GDM1 (cell line): ENCODE measurements at places on chromosomes 1 and 21.

- no peak for DNase-seq
Observed at GRCh38 chr1:168923521-168924136, 182.9 kb upstream of the ATP1B1 start.

GRCh38 chr1:40897513-40897912, 35.4 kb upstream of the CITED4 start:
- DNase-seq, result no peak

- no peak for DNase-seq
Observed at GRCh38 chr21:46154955-46155513, 345 bp downstream of the FTCD start.

GRCh38 chr1:54460351-54460750, 54.2 kb upstream of the SSBP3 start:
- DNase-seq, result no peak

DNA sequence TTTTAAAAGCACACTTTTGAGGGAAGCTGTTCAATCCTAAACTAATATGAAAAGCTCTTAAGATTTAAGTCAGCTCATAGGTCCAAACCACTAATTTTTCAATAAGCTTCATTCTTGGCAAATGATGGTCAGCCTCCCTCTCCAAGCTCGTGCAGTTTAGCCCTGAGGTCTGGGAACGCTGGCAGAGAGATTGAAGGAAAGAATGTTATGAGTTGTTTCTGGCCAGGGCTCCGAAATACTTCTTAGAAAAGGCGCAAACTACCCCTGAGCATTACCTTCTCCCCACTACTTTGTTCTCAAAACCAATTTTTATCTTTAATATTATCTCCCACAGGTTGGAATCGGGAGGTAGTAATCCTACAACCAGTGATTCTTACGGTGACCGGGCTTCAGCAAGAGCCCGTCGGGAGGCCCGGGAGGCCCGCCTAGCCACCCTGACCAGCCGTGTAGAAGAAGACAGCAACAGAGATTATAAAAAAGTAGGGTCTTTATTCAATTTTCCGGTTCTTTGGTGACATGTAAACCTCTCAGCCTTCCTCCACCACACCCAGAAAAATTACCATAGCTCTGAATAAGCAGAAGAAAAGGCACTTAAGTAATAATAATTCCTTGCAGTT, 147.7 kb downstream of the SYT2 start:
- no peak for DNase-seq

- DNase-seq, result no peak
Observed at GRCh38 chr21:46092026-46092764, 5.7 kb upstream of the COL6A2 start.

- no peak for DNase-seq
Observed at GRCh38 chr21:15222707-15223106, 157.9 kb upstream of the NRIP1 start.

DNA sequence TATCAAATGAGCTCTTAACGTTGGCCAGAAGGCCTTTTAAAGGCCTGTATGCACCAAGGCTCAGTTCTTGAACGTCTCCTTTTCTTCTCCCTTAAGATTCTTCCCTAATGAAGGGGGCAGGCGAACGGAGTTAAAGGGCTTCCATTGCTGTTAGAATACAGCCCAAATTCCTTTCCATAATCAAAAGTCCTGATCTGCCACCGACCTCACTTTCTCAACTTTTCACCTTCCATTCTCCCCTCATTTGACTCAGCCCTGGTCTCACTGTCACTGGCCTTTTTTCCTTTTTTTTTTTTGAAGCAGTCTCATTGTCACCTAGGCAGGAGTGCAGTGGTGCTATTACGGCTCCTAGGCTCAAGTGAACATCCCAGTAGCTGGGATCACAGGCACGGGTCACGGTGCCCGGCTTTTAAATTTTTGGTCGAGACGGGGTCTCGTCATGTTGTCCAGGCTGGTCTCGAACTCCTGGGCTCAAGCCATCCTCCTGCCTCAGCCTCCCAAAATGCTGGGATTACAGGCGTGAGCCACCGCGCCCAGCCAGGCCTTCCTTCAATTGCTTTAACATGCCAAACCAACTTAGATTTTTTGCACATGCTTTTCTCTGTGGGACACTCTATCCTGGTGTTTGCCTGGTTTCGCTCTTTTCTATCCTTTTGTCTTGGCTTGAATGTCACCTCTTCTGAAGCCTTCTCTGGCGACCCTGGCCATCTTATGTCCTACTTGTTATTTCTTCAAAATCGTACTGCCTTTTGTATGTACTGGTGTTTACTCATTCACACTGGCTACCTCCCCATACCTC, 612 bp upstream of the CMPK1 start:
- peak; percentile 40 for DNase-seq

DNA sequence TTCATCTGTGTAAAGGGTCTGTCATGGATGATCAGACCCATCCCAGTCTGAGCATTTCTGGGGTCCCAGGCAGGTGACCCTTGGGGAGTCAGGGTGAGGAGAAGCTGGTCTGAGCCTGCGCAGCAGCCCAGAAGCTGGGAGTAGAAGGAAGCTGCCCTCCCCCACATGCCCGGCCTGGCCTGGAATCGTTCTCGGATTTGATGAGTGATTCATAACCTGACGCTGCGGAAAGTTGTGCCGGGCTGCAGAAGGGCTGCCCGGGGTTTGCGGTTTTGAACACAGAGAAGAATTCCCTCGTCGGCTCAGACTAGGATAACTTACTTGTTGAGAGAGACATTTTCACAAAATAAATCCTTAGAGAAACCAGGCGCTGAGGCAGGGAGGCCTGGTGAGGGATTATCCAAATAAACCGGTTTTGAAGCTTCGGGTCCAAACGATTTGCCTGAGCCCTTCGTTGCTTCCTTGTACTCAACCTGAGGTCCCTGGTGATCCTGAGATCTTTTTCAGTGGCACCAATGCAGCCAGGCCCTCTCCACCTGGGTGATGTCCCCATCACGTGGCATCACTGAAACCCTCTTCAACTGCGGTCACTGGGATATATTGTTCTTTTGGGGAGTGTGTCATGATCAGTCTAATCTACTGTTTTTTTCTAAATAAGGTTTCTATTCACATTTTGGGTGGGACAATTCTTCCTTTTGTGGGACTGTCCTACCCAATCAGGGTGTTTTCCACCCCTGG, 29.2 kb downstream of the EPHB2 start:
- DNase-seq, result no peak

GRCh38 chr1:213176341-213176740, 125.3 kb downstream of the RPS6KC1 start:
- no peak for DNase-seq

- DNase-seq, result no peak
Observed at GRCh38 chr1:220787069-220787619, 431 bp downstream of the MTARC1 start.

- no peak for DNase-seq
Observed at GRCh38 chr1:203151362-203152157, 24.0 kb downstream of the ADORA1 start.

DNA sequence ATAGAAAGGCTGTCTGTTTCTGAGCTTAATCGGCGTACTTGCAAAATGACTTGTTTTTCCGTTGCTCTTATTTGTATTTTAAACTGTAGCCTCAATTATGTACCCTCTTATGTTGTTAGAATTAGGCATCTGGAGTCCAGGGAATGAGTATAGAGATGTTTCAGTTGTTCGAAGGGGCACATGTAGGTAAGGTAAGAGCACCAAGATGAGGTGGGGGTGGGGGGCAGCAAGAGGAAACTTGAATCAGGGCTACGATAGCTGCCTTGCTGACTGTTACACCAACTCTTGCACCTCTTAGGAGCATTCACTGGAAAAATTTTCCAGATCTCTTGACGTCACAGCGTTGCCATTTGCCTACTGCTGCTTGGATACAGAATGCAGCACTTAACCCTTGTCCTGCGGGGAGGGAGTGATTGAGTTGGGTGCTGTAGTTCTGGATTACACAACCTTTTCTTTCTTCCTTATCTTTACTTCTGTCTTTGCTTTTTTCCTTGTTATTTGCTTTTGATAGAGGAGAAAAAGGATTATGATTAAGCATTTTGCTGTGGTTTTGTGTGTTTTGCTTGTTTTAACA, 3.2 kb downstream of the ATP1B1 start:
- no peak for DNase-seq
